ENCODE measurements at places on chromosomes 13 and 19.

GRCh38 chr19:36392916-36393673, 14.1 kb upstream of the ZFP14 start:
- no peak for DNase-seq

GRCh38 chr13:82129281-82129680, 1753.0 kb downstream of the SLITRK1 start:
- DNase-seq = no peak

GRCh38 chr19:16051254-16052025, 24.9 kb upstream of the TPM4 start:
- no peak for DNase-seq

GRCh38 chr19:47096721-47097120, 16.9 kb downstream of the ZC3H4 start:
- no peak for DNase-seq

GRCh38 chr13:20136781-20137703, 23.8 kb downstream of the GJA3 start:
- no peak for DNase-seq

- no peak for DNase-seq
These were observed 155.7 kb downstream of the PCDH17 start for GRCh38 chr13:57787058-57787791.

- no peak for DNase-seq
These were observed 1.6 kb downstream of the PKN1 start for GRCh38 chr19:14434543-14435319.

DNA sequence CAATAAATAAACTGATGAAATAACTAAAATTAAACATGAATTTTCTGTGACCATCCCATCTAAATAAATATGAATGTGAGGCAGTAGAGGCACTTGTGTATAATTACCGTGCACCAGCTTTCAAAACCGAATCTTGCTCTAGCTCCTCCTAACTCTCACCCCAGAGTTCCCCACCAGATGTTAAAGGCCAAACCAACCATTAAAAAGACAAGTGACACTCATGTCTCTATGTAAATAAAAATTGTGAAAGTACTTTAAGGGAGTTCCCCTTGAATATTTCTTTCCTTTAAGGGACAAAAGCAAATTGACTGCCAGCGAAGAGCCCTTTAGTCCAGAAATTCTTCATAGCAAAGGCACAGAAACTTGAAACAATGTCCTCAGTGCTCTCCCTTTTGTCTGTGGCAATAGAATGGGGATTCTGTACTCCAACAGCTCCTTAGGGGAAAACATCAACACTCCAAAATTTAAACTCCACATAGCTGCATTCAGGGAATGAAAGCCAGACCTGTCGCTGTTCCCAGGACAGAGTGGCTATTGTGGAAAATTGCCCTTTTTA, 101.7 kb upstream of the SOX21 start:
- no peak for DNase-seq

GRCh38 chr13:113195360-113195759, 13.1 kb downstream of the PCID2 start:
- DNase-seq = no peak

GRCh38 chr13:67120872-67121531, 109.1 kb downstream of the PCDH9 start:
- no peak for DNase-seq

- DNase-seq = peak; percentile 69
These were observed 87.1 kb upstream of the STK24 start for GRCh38 chr13:98664047-98664446.

- no peak for DNase-seq
These were observed 1.6 kb upstream of the ZNF556 start for GRCh38 chr19:2865334-2866100.

GRCh38 chr13:113837560-113838355, 26.1 kb downstream of the GAS6 start:
- DNase-seq = no peak

DNA sequence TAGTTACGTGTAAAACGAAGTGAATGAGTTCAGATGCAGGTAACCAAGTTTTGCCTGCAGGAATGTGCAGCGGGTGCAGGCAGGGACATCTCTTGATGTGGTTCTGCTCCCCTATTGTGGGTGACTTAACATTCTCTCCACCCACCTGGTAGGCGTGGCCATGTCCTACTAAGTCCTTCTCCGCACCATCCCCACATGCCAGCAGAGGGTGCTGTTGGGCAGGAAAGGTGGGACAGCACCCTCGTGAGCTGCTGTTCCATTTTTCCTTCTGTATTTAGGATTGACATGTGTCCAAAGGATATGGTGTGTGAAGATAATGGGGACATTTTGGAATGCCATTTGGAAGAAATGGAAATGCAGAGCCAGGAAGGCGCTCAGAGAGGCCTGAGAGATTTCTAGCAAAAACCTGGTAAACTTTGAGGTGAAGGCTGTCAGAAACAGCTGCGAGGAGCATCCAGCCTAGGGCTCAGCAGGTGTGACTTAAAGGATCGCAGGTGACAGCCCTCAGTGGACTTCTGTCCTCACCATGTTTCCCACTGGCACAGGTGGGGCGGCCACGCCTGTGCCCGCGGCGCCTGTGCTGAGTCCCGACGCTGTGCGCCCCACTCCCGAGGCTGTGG, 26.2 kb upstream of the MCF2L start:
- DNase-seq = peak; percentile 90

- DNase-seq = no peak
These were observed 1949.7 kb upstream of the PRR20A start for GRCh38 chr13:55190996-55191395.

- DNase-seq = no peak
These were observed 8.1 kb upstream of the PTBP1 start for GRCh38 chr19:788983-789700.

- DNase-seq = no peak
These were observed 63.9 kb downstream of the CEBPG start for GRCh38 chr19:33437393-33437820.

Data from stimulated activated CD4-positive, alpha-beta T cell treated with anti-CD3 and anti-CD28 coated beads, Interleukin-12 subunit alpha, Interleukin-12 subunit beta, amount 100 ng/mL, for 48 hours (primary cell).